ENCODE measurements at places on chromosomes 3 and 15.

- DNase-seq, result no peak
These were observed 32.8 kb upstream of the TOP2B start for GRCh38 chr3:25697553-25697952.

DNA sequence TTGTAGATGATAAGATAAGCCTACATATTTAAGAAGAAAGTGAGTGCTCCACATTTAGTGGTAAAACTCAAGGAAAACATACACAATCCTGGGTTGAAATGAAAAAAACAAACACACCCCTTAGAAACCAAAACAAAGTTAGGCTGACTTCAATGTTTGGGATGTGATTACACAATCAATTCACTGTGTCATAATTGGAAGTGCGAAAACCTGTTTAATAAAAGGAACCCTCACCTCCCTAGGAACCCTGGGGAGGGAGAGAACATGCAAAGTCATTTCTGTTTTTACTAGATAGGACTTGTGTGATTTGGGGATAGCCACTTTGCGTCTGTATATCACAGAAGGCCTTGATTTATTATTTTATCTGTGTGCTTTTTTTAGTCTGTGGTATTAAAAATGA, 275.0 kb downstream of the NFKBIZ start:
- no peak for DNase-seq

- DNase-seq, result no peak
These were observed 332.3 kb upstream of the C2CD4B start for GRCh38 chr15:62497356-62497755.

- no peak for DNase-seq
These were observed 17.6 kb downstream of the CALML4 start for GRCh38 chr15:68187559-68187958.

DNA sequence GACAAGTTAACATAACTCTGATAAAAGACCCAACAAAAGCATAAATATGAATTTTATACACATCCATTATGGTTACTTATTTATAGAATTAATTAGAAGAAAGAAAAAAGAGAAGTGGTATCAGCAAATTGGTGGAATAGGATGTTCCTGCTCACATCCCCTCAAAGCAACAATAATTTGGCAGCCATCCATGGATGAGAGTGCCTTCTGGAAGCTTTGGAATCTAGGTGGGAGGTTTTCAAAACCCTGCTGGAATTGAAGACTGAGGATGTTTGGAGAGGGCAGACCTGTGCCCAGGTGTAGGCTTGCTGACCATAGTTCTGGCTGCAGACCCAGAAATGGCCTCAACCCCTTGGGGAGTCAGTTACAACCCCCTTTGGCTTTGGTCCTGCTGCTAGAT, 91.2 kb downstream of the EDEM1 start:
- no peak for DNase-seq
